ENCODE measurements at places on chromosomes 6 and 20. TPM values are rescaled to one million over a fixed set of nuclear protein-coding genes. Genes with fewer than 3 reads are reported as not detected.

DNA sequence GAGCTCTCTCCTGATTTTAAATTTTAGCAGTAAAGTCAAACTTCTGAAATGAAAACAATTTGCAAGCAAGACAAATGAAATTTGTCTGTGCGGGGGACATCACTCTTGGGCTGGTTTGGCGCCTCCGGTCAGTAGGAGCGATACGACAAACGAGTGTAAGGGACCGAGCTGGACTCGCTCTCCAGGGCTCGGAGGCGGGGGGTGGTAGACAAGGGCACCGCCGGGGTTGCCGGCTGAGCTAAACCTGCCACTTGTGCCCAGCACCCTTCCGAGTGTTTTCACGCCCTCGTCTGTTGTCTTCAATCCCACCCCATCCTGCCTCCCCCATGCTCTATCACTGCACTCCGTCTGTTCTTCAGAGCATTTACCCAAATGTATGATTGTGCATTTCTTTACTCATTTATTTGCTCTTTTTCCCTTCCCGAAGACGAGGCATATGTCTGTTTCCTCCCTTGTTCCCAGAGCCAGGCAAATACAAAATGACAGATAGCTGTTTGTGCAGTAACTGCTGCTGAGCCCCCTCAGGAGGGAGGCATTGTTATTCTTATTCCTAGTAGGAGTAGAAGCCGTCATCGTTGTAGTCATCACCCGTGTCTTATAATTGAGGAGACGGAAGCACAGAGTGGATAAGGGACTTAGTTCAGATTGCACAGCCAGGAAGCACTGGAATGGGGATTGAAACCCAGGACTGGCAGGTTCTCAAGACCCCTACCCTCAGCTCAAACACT is 62.8 kb upstream of the APCDD1L start:
- peak; percentile 64 for DNase-seq

DNA sequence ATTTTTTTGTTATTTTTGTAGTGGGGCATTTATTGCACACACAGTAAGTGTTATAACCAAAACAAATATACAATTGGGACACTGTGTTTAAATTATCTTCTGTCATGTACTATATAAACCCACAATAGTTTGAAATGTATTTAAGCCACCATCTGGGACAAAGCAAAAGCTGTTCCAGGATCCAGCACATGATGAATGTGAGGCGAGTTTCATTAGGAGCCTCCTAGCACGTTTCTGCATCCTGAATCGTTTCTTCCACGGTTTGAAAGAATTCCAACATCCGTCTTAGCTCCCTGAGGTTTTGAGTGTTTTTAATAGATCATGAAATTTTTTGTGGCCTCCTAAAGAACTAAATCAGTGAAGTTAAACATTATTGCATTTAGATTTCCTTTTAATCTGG is 65.8 kb downstream of the EYA4 start:
- no peak for DNase-seq

DNA sequence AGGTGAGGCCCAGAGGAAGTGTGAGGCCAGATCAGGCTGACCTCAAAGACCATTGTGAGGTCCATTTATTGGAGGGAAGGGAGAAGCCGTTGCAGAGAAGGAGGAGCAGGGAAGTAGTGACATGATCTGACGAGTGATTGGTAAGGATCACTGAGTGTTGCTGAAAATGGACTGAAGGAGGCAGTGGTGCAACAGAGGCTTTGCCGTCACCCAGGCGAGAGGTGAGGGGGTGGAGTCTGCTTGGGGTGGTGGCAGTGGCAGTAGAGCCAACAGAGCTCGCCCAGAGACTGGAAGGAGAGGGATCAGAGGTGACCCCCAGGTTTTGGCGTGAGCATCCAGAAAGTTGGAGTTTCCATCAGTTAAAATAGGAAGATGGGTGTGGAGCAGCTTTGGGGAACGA is 67.9 kb upstream of the CLDN20 start:
- DNase-seq: no peak

DNA sequence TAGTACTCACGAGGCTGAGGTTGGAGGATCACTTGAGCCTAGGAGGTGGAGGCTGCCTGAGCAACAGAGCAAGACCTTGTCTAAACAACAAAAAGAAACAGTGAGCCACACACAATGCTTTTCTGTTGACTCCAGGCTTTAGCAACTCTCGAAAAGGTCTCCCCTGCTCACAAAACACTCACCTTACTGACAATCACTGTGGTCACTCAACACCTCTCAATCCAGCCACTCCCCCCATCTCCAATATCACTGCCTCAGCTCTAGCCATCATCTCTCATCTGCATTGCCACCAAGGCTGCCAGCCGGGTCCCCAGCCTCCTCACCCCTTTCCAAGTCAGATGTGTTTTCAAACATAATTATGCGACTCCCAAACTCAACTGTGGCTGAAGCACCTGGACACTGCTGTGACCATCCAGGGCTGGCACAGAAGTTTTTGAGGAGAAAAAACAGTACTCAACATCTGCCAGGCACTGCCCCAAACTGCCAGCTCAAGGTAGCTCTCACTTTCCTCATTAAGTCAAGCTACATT is 218.0 kb upstream of the ARID1B start:
- DNase-seq: no peak

DNA sequence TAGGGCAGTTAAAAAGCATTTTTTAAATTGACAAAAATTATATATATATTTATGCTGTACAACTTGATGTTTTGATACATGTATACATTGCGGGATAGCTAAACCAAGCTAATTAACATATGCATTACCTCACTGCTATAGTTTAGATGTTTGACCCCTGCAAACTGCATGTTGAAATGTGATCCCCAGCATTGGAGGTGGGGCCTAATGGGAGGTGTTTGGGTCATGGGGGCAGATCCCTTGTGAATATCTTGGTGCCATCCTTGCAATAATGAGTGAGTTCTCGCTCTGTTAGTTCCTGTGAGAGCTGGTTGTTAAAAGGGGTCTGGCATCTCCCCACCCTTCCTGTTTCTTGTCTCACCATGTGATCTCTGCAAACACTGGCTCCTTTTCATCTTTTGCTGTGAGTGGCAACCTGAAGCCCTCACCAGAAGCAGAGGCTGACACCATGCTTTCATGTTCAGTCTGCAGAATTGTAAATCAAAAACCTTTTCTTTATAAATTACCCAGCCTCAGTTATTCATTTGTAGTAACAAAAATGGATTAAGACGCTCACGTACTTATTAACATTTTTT is 111.8 kb downstream of the MCHR2 start:
- DNase-seq: no peak

DNA sequence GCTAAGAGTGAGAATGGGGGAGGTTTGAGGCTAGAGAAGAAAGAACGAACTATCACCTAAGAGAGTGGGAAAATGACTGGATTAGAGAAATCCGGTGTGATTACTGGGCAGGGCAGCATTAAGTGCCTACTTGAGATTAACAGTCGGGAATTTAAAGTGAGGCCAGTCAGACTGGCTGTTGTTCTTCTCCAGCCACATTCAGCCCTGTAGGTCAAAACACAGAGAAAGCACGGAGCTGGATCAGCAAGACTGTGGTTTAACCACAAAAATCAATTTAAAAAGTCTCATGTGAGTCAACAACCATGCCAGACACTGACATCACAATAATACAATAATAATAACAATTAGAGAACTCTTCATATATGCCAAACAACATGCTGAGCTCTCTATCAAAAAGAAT is 301.9 kb upstream of the SGK1 start:
- no peak for DNase-seq

GRCh38 chr6:156801712-156802111 is 24.5 kb downstream of the ARID1B start:
- no peak for DNase-seq

LINC00237 gene
- not detected for total RNA-seq

- DNase-seq: no peak
Measured at GRCh38 chr6:29474996-29475395, 12.8 kb downstream of the MAS1L start.

DNA sequence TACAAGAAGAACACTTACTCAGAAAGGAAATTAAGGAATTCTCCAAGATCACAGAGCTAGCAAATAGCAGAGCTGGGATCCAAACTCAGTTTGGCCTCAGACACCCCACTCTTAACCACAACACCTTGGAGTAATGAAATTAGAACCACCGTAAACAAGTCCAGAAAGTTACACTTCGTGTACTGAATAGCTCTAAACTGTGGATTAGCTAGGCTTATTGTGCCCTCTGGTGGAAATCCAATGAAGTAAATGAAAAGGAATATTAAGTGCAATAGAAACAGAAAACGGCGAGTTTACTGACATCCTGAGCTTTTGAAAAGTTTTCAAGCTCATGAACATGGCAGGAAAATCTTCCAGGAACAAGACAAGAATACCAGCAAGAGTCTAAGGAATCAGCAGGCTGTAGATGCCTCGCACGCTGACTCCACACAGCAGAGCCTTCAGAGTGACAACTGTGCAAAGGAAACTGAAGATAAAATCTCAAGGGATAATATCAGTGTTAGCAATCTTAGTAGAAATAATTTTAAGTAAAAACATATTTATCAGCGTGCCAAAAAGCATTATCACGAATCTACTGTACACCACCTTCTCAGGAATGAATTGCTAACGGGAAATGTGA is 34.6 kb downstream of the FBXO5 start:
- DNase-seq: no peak

GRCh38 chr6:42168650-42169049 is 4.5 kb upstream of the GUCA1A start:
- DNase-seq: no peak

DNA sequence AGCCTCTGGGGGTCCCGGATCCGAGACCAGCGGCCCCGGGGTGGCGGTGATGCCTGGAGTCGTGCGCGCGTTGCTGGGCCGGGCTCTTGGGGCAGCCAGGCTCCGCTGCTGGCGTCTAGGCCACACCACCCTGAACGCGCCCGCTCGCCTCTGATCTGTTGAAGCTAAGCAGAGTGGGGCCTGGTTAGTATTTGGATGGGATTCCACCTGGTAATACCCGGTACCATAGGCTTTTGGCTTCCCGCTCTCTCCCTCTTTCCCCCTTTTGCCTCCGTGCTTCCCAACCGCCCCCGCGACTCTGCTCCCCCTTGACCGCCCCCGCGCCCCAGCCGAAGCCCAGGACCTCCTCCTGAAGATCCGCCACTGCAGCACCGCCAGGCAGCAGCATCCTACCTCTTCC is 1383.5 kb upstream of the DEFB115 start:
- peak; percentile 95 for DNase-seq

C6orf132 gene
- 1.3 TPM for total RNA-seq

FUT9 gene
- total RNA-seq: not detected

DNA sequence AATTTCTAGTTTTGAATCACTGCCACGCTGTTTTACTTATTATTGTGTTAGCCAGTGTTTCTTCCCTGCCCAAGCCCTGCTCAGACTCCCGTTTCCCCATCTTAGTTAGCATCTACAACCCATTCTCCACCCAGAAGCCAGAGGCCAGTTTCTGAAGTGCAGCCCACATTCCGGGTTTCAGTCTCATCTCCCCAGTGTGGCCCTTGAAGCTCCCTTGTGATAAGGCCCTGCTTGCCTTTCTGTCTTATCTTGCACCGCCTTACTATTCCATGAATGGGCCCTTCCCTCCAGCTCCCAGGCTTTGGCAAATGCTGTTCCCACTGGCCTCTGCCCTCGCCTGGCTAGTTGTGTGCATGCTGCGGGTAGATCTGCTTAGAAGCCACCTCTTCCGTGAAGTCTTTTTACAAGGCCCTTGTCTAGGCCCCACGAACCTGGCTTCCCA is 41.1 kb downstream of the TOX2 start:
- no peak for DNase-seq

DNA sequence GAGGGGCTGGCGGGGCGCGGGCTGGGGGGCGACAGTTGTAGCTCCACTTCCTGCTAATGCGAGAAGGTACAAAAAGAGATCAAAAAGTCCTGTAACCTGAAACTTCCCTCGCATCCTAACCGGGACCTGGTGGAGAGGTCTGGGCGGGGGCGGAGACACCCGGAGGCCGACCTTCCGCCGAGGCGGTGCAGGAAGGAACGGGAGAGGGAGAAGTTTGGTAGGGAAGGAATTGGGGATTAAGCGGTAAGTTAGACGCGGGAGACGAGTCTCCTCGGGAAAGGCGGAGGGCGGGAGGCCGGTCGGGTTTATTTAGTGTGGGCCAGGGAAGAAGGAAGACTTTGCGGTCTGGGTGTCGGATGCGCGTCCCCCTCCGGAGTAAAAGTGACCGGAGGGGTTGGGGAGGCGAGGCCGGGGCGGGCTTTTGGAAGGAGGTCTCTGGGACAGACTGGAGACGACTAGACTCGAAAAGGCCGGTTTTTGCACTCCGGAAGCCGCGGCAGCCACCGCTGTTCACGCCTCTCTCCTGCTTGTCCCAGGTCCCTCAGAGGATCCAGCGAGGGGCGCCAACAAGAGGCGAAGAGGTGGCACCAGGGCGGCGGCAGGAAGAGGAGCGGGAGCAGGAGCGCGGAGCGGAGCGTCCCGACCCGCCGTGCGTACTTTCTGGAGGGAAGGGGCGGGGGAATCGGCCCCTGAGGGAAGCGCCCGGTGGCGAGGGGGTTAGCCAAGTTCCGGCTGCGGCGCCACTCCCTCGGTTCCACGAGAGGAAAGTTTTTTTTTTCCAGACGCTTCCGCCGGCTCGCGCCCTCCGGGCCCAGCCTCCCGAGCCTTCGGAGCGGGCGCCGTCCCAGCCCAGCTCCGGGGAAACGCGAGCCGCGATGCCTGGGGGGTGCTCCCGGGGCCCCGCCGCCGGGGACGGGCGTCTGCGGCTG is 734 bp downstream of the TPBG start:
- DNase-seq: peak; percentile 91

DNA sequence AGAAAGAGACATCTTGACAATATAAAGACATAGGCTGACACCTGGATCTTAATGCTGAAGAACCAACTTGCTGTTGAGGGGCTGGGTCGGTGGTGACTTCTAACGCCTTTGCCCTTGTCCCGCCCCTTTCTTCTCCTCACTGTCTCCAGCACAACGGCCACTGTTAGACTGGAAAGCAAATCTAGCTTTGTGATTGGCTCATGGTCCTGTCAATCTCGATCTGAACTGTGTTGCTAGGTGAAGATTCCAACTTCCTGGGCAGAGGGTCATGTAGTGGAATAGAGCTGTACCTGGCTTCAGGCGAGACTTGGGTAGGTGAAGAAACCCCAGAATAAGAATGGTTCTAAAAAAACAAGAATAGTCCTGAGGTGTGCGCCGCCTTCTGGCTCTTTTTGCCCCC is at the start of gene PGK2:
Gene PGK2, minus strand, starts transcription at position 110 of the 400 bp plus-strand sequence. Its CDS starts 98 bp downstream, at position 12.
- no peak for DNase-seq

SLC35F1 gene
- 0.48 TPM for total RNA-seq

- DNase-seq: peak; percentile 97
Measured at GRCh38 chr6:3023663-3024483, 24.2 kb downstream of the NQO2 start.

DNA sequence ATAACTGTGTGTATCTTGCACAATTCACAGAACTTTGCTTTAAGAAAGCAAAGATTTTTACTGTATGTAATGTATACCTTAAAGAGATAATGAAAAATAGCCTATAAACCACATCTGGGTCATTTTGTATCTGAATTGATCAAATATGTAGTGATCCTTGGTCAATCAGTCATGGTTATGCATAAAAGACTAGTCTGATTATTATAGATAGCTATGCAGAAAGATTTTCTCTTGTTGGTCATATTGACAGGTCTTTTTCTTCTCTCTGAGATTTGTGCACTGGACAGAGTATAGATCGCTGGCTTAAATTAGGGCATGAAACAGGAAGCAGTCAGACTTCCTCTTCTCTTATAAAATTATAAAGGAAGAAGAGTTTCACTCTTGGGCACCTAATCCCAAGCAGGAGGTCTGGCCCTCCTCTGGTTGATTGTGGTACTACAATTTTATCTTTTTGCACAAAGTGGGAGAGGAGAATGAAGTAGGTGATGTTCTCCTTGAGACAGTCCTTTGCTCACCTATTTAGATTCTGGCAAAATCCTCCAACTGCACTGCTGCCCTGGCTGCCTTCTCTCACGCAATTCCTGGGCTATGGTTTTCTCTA is 380.9 kb upstream of the RGS17 start:
- no peak for DNase-seq

GSTA2 gene
- total RNA-seq: not detected

RBM39 gene
- 269 TPM for total RNA-seq

ANKRD66 gene
- total RNA-seq: not detected

Measured in mesenteric fat pad (tissue), 1 donor.